Panc1 (cell line): ENCODE measurements at places on chromosomes 5 and 9.

DNA sequence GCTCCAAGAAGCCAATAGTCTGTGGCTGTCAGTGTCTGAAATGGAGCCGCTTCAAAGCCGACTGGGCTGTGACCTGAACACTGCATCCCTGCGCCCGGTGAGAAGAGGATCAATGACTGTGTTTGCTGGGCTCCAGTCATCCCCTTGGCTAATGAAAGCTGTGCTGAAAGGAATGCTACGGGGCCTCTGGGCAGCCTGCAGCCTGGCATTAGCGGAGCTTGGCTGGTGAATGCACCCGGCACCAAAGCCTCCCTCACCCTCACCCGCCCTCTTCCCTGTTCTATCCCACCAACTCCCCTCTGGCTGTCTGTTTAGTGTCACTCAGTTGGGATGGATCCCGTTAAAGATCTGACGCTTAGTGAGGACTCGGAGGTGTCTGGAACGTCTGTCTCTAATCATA, 355.3 kb downstream of the BNC2 start:
- no peak for DNase-seq

DNA sequence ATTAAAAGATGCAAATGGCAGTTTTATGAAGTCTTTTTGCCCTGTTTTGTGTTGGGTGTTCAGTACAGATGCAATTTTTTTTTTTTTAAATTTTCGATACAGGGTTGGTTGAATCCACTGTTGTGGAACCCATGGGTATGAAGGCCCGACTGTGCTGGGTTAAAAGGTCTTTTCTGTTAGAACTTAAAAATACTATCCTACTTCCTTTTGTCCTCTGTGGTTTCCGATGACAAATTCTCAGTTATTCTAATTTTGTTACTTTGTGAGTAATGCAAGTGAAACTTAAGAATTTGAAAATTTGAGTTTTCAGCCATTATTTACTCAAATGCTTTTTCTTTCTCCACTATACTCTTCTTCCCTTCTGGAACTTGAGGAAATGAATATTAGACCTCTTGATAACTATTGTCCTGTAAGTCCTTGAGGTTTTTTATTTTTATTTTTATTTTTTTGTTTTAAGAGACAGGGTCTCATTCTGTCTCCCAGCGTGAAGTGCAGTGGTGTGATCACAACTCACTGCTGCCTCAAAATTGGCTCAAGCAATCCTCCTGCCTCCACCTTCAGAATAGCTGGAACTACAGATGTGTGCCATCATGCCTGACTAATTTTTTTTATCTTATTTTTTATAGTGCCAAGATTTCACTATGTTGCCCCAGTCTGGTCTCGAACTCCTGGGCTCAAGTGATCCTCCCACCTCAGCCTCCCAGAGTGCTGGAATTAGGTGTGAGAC, 67.5 kb downstream of the ZCCHC7 start:
- DNase-seq, result no peak

DNA sequence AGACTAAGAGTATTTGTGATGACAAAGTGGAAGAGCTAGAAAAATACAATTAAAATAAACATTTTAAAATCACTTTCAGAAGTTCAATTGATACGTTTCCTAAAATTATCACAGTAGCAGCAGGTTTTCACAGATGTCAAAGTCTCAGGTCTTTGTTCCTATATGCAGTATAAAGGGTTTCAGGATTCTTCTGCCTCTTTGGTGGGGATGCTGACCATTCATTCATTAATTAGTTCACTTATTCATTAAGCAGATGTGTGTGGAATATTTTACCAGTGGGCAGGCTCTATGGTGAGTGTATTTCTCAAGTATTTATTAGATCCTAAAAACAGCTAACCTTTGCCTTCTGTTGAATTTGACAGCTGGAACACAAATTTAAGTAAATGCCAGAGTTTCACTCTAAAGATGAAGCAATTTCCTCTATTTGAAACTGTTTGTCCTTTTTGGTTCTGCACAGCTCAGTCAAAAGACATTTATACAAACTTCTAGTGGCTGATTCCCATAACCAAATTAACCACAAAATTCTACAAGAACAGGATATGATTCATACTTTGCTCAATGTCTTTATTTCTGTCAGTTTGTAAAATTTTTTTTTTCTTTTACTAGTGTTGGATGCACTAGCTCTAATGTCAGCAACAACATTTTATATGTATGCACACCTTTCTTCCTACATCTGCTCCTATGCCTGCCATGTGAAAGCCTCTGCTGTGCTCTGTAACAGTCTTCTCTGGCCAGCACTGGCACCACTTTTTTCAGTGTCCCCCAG, 75.9 kb upstream of the PRR16 start:
- DNase-seq, result no peak

GRCh38 chr5:26388976-26389375, 649.4 kb downstream of the CDH9 start:
- DNase-seq, result no peak

DNA sequence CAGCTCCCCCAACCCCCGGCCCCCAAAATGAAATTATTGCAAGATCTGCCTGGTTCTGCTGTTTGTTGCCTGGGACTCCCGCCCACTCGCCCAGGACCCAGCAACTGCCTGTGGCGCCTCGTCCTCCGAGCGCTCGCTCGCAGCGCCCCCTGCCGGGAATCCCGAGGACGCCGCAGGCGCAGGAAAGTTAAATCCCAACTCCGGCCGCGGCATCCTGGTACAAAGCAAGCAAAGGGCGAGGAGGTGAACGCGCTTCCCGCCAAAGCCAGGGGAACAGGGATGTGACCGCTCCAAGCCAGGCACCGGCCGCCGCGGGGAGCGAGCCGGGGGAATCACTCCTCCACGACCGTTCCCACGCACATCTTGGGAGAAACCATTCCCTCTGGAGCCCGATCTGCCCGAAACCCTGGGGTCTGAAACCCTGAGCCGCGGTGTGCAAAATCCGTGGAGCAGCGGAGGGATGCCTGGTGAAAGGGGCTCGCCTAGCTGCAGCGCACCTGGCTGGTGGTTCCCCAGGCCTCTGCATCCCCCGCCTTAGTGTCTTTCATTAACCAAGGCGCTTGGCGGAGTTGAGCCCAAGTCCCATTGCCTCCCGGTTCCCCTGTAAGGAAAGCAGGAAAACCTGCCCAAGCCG, 1.3 kb downstream of the SEMA5A start:
- DNase-seq, result peak; percentile 27
